ENCODE measurements at places on chromosomes 16 and 17. TPM values are rescaled to one million over a fixed set of nuclear protein-coding genes. Genes with fewer than 3 reads are reported as not detected.

- DNase-seq, result no peak
Measured at GRCh38 chr17:60073063-60073462, 5.7 kb downstream of the HEATR6 start.

- DNase-seq, result no peak
Measured at GRCh38 chr17:64261417-64262145, 1.5 kb downstream of the TEX2 start.

- no peak for DNase-seq
Measured at GRCh38 chr17:43403846-43404245, 5.1 kb downstream of the ARL4D start.

- no peak for DNase-seq
Measured at GRCh38 chr16:11319529-11320146, 25.6 kb upstream of the RMI2 start.

DNA sequence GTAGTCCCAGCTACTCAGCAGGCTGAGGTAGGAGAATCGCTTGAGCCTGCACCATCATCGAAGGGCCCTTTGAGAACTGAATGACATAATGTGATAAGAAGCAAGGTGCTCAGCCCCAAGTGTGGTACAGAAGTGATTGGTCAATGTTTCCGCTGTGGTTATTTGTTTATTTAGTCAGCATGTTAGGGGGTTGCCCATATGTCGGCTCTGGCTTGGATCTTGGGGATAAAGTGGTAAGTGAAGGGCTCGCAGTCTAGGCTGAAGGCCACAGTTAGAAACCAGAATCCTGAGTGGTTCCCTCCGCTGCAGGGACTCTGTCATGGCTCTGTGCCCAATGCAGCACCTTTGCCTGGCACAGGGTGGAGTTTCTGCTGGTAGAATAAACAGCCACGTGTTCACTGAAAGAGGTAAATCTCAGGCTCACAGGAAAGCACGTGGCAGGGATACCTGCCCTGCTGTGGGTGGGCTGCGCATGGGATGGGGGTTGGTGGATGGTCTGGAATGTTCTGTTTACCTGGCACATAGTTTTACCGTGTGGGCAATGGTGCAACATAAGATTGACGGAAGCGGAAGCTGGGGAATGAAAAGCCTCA, 35.4 kb downstream of the SYT17 start:
- no peak for DNase-seq

DNA sequence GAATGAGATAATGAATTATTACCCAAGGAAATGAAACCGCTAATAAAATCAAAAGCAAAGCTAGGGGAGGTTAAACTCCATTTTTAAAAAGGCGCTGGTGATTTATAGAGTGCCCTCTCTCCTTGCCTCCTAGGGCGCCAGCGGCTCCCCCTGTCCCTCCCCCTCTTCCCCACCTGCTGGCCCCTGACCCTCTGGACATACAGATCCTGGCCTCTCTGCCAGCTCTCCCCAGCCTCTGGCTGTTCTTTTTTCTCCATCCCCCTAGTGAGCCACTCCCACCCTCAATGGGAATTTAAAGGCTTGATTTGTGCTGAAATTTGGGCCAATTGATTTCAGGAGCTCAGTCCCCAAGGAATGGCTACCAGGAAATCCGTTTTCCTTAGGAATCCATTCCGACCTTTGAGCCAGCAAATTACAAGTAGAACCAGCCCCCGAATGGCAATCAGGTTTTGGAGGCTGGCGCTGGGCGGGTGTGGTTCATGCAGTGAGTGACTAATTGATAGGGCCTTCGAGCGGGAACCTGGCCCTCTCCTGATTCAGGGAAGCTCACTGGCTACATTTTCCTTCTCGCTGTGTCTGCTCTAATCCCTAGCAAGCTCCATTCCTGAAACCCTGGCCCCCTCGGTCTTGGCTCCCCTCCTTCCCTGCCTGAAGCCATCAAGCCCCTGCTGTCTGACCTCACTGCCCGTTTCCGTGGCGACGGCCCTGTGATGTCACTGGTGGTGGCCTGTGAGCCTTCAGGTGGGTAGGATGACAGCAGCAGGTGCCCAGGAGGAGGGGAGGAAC, 141.9 kb upstream of the SDK2 start:
- no peak for DNase-seq

GCGR gene
- not detected for polyA plus RNA-seq

Measured in hindlimb muscle (tissue), 1 donor.